NCI-H1694 (cell line): ENCODE measurements at places on chromosomes 6 and 20.

- no peak for DNase-seq
Measured at GRCh38 chr6:10867952-10868351, 13.9 kb downstream of the GCM2 start.

- DNase-seq, result no peak
Measured at GRCh38 chr20:42319252-42320013, 701.3 kb upstream of the CHD6 start.

DNA sequence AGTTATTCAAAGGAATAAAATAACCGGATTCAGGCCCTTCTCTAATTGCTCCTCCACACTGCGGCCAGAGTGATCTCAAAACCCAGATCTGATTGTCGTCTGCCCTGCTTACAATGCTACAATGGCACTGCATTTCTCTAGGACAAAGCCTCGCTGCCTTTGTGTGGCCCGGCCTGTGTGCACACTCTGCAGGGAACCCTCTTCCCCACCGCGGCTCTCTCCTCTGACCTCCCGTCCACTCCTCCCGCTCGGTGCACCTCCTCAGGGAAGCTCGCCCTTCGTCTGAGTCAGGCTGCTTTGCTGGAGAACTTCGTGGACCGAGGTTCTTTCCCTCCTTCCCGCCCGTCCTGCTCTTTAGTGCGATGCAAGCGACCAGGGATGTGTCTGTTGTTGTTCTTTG lies 101.6 kb upstream of the SNX9 start:
- no peak for DNase-seq

DNA sequence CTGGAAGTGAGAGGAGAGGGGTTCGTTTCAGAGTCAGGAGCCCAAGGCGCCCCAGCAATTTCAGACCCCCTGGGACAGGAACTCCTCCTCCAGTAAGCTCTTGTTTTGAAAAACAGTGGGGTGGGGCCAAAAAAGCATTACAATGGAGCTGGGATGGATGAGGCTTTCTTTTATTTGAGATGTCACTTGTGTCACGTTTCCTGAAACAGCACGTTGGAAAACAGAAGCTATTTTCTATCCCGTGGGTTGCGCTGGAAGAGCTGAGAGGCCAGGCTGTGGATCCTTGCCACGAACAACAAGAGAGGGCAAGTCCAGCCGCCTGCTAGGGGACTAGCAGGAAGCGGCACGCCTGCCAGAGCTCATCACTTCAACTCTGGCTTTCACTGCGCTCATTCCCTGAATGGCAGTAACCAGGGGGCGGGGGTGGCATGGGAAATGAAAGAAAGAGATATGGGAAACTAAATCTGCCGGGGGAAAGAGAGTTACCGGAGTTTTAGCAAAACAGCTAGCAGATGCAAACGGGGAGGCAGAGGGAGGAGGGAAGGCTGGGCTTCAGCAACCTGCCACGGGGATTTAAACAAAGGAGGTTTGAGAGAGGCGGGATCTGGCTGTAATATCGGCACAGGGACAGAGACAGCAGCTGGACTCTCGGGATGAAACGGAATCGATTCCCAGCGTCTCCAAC lies 34.6 kb downstream of the GCNT2 start:
- peak; percentile 79 for DNase-seq

- DNase-seq, result no peak
Measured at GRCh38 chr20:6305536-6305935, 182.7 kb upstream of the FERMT1 start.

DNA sequence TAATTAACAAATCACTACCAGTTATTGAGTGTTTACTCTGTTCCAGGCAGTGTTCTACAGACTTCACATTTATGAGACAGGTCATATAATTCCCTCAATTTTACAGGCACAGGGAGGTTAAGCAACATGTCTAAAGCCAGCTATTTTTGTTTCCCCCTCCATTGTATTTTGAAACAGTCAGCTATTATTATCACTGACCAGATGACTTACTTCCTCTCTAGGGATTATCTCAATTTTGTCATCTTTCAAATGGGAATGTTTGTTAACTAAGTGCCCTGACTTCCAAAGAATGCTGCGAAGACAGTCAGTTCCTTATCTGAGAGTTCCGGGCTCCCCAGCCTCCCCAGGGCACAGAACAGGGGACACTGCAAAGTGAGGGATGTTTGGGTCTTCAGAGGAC lies 5.6 kb upstream of the CNPY3 start:
- DNase-seq, result no peak
